ENCODE measurements at places on chromosomes 6 and 20.

DNA sequence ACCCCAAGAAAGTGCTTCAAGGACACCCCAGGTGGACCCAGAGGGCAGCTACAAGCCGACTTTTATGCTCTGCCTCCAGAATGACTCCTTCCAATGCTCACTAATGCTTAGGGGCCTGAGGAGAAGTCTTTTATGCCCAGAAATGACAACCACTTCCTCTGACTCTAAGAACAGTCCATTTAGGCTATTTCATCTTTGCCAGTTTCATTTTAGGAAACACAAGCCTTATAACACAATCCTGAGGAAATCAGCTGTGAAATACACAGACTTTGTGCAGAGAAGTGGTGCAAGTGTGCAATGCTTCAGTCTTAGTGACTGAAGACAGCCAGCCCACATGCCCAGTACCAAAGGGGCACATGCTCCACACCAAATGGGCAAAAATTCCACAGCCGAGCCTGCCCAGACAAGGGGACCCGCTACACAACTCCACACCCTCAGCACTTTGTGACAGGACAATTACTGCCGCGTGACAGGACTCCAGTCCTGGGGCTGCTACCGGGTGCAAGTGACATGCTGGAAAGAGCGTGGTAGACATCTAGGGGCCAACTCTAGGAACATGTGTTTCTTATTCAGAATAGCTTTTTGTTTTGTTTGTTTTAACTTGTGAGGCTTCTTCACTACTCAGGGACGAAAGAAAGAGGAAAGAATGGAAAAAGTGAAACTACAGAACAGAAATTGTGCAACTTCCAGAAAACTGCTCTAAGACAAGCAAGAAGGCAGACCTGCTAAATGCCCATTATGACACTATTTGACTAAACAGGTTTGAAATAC is 28.2 kb upstream of the PLAGL1 start:
- no peak for DNase-seq

DNA sequence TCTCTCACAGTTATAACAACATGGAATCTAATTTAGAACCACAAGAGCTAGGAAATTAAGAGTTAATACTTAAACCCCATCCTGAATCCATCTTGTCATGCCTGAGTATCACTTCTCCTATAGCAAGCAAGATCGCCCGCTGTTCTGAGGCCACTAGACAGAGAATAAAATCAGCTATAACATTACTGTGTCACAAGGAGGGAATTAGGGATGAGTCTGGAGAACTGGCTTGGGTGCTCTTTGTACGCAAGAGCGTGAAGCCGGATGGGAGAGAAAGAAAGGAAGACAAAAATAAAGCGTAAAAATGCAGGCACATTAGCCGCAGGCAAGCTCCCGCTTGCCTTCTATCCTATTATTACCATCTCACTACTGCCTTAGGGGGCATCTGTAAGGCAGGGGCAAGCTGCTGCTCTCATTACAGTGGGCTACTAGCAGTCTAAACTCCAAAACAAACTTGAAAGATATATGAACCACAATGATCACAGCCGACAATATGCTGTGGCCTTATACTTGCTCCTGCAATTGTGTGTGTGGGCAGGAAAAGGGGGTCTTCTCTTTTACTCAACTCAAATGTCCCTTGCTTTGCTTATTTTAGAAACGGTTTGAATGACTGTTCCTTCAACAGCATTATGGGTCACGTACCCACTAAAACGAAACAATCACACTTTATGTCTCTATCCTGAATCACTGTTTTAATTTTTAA is 81.9 kb downstream of the GJA10 start:
- DNase-seq: no peak

- peak; percentile 97 for DNase-seq
Measured at GRCh38 chr6:31814677-31815024, 432 bp downstream of the HSPA1L start.

DNA sequence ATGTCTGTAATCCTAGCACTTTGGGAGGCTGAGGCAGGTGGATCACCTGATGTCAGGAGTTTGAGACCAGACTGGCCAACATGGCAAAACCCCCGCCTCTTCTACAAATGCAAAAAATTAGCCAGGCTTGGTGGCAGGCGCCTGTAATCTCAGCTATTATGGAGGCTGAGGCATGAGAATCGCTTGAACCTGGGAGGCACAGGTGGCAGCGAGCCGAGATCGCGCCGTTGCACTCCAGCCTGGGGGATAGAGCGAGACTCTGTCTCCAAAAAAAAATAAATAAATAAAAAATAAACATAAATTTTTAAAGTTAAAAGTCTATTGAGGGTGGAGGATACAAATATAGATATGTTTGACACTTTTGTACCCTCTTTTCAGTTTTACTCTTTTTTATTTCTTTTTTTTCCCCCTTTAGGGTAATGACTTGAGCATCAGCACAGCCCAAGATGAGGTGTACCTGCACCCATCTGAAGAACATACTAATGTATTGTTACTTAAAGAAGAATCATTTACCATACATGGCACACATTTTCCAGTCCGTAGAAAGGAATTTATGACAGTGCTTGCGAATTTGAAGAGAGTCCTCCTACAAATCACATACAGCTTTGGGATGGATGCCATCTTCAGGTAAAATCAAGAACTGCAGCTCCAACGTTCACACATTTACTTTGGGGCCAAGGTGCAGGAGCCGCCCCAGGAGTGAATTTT is 368.9 kb downstream of the LAMA2 start:
- DNase-seq: peak; percentile 52

DNA sequence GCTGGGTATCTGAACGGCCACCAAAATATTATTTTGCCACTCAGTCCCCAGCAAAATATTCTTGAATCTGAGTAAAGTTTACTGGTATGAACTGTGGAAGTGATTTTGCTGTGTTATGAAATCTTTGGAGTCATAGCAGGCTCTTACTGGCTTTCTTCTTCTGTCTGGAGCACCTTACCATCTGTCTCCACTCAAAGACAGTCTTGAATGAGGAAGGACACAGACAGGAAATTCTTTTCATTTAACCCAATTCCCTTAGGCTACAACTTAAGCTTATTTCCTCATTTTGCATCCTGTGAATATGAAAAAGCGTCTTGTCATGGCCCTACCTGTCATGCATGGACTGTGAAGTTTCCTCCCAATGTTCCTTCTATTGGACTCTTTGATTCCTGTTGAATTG is 24.7 kb downstream of the FNDC1 start:
- DNase-seq: no peak
